ENCODE measurements at places on chromosomes 1 and 21.

DNA sequence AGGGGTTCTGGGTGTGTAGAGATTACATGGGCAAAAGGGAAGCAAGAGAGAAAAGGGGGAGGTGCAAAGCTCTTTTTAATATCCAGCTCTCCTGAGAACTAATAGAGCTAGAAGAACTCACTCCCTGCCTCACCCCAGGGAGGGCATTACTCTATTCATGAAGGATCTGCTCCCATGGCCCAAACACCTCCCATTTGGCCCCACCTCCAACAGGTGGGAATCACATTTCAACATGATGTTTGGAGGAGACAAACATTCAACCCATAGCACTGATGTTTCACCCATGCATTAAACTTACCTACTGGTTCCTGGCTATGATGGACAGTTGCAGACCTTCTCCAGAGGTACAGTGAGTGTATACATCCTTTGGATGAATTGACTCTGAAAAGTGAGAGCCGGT, 7.3 kb upstream of the JUN start:
- ATAC-seq: no peak

DNA sequence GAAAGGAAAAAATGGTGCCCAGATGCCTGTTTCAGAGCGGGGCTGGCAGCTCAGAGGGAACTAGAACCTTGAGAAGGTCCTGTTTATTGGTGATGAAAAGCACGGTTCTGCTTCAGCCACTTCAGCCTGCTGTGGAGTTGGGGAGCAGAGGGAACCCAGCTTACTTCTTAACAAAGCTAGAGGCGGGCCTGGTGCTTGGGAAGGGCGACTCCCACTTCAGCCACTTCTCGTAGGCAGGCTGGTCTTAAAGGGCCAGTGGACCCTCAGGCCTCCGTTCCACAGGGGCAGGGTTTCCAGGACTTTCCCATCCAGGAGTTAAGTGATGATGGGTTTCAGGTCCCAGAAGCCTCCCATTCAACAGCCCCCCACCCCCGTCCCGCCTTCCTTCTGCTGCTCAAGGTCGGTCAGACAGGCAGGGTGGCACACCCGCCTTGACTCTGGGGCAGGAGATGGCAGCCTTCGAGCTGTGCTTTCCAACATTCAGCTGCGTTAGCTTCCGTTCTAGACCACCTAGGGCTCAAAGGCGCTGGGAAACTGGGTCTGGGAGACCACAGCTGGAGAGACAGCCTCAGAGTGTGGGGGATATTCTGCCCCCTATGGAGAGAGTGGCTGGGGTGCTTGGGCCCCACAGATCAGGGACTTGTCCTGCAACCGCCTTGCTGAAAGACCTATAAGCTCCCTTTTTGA, 3.4 kb downstream of the RUNX3 start:
- ATAC-seq: no peak

DNA sequence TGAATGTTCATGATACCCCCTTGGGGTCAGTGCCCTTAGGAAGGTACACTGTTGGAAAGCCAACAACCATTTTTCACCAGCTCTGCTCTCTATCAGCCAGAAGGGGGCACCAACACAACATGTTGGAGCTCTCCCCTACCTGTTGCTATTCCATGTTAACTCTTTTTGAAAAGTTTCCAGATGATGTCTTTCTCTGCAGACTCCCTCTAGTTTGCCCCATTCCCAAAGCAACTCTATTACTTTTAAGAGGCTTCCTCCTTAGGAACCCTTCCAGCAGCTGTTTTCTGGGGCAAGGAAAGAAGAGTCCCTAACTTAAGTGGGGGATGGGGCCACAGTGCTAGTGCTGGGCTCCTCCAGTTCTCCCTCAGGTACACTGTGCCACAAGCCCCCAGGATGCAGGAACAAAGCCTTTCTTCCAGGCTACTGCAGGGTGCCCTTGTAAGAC, 22.9 kb upstream of the NDC1 start:
- ATAC-seq: peak; percentile 74

- no peak for ATAC-seq
Measured at GRCh38 chr1:91278754-91279153, 125.9 kb downstream of the HFM1 start.

DNA sequence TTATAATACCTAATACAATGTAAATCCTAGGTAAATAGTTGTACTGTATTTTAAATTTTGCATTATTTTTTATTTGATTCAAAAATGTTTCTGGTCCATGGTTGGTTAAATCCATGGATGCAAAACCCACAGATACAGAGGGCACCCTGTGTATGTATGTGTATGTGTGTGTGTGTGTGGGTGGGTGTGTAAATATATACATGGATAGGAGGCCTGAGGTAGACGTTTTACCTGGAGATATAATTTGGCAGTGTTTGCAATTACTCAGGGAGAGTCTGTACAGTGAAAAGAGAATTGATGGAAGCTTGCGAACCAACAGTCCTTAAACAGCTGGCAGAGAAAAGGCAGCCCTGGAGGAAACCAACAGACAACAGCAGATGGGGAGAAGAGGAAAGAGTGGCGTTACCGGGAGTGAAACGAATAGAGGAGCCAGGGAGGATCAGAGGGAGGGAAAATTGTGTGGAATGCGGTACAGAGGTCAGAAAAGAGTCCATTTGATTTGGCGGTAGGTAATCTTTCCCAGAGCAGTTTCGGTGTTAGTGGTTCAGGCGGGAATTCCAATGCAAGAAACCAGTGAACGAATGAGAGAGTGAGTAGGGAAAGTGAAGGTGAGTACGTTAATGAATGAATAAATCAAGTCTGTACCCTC, 47.9 kb upstream of the NBL1 start:
- ATAC-seq: peak; percentile 2

DNA sequence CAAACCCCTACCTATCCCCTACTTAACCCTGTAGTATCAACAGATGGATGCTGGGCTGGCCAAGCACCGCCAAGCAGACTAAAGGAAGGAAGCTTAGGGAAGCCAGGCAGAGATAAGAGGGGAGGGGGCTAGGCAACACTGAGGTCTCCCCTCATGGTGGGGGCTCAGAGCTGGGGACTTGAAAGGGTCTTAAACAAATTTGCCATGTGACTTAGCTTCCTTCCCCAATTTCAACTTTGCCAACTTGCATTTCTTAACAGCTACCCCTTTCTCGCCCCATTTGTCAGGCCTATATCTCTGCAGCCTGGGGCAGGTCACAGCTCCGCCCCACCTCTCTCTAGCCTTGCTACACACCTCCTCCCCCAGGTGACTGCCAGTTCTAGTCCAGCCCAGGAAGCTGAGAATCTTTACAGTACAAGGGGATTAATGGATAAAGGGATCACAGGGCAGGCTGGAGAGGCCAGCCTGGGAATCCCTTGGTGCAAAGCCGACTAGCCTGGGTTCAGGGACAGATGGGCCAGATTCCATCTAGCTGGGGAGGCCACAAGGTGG, 3.4 kb downstream of the KIF21B start:
- no peak for ATAC-seq

DNA sequence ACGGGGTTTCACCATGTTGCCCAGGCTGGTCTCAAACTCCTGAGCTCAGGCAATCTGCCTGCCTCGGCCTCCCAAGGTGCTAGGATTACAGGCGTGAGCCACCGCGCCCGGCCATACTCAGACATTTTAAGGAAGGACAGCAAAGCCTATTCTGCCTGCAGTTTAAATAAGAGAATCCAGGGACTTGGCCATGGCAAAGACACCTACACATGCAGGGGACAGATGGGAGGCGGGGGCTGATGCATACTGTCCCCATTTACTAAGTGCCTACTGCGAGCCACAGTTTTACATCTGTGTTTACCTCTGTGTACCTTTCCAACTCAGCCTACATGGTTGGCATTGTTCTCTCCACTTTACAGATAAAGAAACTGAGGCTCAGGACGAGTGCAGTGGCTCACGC, 25.4 kb downstream of the LDLRAD2 start:
- ATAC-seq: no peak

DNA sequence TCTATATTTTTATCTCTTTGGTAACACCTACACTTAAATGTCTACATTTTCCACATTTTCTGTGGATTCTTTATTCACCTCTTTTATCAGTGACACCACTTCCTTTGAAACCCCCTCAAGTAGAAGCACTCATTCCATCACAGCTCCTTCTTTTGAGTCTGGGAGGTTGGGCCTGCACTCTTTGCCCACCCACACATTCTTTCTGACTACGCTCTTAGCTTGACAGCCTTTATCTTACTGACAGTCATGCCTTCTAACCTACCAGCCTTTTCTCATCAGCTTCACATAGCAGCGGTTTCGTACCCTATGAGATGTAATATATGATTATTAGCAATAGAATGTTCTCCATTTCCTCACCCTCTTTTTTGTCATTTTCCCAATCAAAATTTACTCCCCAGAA, 151.9 kb downstream of the TNFSF18 start:
- ATAC-seq: no peak

DNA sequence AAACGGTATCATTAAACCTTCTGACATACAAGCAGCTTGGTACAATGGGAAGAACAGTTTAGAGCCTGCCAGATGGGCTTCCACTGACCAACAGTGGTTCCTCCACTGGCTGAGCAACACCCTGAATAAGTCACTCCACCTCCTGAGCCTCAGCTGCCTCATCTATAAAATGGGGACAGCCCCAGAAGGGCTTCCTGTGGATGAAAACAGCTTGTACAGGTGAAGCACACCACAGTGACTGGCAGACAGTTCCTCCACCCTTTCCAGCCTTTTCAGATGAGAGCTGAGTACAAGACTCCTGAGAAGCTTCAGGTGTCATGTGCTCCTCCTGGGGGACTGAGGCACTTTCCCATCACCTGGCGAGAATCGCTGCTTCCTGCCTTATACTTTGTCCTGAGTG, 2.1 kb downstream of the CAPZB start:
- peak; percentile 63 for ATAC-seq

DNA sequence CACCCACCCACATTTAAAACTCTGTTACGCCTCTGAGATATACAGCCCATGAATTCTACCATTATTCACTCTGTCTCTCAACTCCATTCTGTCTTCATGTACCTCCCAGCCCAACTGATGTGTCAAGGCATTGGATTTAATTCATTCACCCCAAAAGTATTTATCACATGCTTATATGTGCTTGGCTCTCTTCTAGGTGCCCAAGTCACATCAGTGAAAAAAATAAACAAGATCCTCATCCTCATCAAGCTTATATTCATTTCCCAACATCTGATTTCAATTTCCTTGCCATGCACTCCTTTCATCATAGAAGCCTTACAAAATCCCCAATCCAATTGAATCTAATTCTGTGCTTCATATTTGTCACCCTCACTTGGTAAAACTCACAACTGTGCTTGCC, 967.6 kb downstream of the LTN1 start:
- ATAC-seq: no peak

GRCh38 chr1:234164098-234164709, 209.1 kb upstream of the COA6 start:
- no peak for ATAC-seq

DNA sequence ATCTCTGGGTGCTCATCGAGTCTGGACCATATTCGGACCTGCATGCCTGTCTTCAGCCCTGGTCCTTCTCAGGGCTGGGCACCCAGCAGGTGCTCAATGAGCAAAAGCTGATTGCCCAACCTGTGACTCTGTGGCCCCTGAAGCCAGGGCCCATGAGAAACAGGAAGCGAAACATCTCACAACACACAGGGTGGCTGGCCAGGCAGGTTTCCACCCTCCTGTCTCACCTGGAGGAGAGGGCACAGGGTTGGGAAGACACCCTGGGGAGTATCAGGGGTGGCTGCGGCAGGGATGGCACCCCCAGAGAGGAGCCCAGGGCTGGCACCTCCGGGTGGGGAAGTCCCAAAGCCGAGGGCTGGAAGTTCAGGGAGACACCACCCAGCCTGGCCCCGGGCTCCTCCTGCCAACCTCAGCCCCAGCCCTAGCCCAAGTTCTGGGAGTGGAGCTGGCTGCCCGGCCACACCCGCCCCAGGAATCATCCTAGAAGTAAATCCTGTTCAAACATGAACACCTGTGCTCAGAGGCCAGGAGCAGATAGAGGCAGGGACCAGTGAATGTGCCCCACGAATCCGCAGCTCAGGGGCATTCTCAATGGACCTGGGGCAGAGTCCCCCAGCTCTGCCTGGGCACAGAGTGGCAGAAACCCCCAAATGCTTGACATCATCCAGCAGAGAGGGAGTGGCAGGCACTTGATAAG, 54.6 kb downstream of the RAP1GAP start:
- no peak for ATAC-seq

GRCh38 chr1:114764689-114765088, 6.9 kb upstream of the CSDE1 start:
- no peak for ATAC-seq

DNA sequence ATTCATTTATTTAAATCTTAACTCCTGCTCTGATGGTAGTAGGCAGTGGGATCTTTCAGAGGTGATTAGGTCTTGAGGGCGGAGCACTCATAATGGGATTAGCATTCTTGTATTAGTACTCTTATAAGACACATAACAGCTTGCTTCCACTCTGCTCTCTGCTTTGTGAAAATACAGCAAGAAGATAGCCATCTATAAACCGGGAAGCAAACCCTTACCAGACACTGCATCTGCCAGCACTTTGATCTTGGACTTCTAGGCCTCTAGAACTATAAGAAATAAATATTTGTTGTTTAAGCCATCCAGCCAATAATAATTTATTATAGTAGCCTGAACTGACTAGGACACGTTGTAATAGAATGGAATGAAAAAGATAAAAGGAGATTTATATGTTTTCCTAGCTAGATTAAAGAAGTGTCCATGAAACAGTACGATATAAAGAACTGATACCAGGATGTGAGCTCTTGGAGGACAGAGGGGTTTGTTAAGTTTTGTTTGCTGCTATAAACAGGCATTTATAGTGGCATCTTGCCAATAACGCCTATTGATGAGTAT, 869.9 kb downstream of the MRPL39 start:
- no peak for ATAC-seq

DNA sequence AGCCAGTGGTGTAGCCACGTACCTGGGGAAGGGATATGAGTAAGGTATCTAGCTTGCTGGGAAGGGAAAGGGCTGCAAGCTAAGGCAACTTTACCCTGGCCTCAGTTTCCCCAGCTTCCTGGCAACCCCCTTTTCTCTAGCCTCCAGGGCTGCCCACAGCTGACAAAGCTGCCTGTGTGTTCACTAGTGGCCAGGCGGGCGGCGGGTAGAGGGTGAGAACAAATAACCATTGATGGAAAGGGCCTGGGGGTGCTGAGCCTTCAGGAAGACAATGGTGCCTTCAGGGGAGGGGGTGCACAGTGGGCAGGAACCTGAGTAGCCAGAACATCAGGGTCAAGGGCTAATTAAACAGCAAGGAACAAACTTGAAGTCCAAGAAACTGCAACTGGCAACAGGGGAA, 6.1 kb downstream of the CERS2 start:
- ATAC-seq: no peak

GRCh38 chr1:178541829-178542553, 29.1 kb downstream of the TEX35 start:
- ATAC-seq: peak; percentile 77
